ENCODE measurements at places on chromosomes 16 and 17. TPM values are rescaled to one million over a fixed set of nuclear protein-coding genes. Genes with fewer than 3 reads are reported as not detected.

DNA sequence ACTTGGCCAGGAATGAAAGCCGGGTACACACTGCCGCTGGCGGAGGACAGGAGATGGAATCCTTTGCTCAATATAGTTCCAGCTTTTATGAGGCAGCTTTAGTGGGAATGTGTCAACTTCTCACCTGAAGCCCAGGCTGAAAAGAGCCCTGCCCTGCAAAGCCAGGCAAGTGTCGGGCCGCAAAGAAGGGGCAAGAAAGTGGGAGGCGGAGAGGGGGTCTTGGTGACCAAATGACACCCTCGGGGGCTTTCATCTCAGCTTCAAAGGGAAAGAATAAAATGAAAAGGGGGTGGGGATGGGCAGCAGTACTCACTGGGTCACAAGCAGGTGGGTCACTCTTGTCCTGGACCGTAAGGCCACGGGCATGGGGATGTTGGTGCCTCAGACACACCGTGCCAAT is 62.9 kb downstream of the C16orf95 start:
- no peaks in the 10 kb centered on the region for H3K36me3 ChIP-seq
- no peak overlapping the region for H3K4me3 ChIP-seq
- H3K27me3 ChIP-seq: no peaks in the 10 kb centered on the region
- H3K27ac ChIP-seq: no peak overlapping the region
- no peaks in the 10 kb centered on the region for H3K4me1 ChIP-seq

- no peaks in the 10 kb centered on the region for H3K4me1 ChIP-seq
- no peaks in the 10 kb centered on the region for H3K27me3 ChIP-seq
- no peaks in the 10 kb centered on the region for H3K36me3 ChIP-seq
- no peak for DNase-seq
- no peak overlapping the region for H3K27ac ChIP-seq
Measured at GRCh38 chr17:44907729-44908470, 7.4 kb downstream of the GFAP start.

- no peaks in the 10 kb centered on the region for H3K36me3 ChIP-seq
- no peak for DNase-seq
- H3K4me1 ChIP-seq: no peaks in the 10 kb centered on the region
- H3K27ac ChIP-seq: no peak overlapping the region
Measured at GRCh38 chr16:69089091-69089910, 16.2 kb upstream of the HAS3 start.

DNA sequence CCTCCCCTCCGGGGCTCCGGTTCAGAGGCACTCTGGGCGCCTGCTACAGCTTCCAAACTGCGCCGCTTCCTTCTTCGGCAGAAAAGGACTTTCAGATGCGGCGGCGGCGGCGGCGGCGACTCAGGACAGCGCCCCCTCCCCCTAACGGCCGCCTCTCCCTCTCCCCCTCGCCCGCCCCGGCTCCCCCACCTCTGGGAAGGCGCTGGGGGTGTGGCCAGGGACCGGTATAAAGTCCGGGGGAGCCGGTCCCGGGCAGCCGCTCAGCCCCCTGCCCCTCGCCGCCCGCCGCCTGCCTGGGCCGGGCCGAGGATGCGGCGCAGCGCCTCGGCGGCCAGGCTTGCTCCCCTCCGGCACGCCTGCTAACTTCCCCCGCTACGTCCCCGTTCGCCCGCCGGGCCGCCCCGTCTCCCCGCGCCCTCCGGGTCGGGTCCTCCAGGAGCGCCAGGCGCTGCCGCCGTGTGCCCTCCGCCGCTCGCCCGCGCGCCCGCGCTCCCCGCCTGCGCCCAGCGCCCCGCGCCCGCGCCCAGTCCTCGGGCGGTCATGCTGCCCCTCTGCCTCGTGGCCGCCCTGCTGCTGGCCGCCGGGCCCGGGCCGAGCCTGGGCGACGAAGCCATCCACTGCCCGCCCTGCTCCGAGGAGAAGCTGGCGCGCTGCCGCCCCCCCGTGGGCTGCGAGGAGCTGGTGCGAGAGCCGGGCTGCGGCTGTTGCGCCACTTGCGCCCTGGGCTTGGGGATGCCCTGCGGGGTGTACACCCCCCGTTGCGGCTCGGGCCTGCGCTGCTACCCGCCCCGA is at the start of gene IGFBP4:
TSS of gene IGFBP4 (plus strand) at position 255 of the 792 bp plus-strand sequence. CDS start at position 541, 286 bp downstream.
- no peaks in the 10 kb centered on the region for H3K27me3 ChIP-seq
- peak; percentile 91 for DNase-seq
- H3K4me3 ChIP-seq: peak within 1 kb of the TSS; percentile 87
- H3K36me3 ChIP-seq: no peaks in the 10 kb centered on the region
- peak within 1 kb of the TSS; percentile 94 for H3K27ac ChIP-seq
- no peaks in the 10 kb centered on the region for H3K4me1 ChIP-seq

GRCh38 chr17:82444941-82445521 is 5.5 kb downstream of the CYBC1 start:
- H3K27ac ChIP-seq: peak overlapping the region; percentile 41
- no peak for DNase-seq
- H3K4me3 ChIP-seq: no peak overlapping the region
- no peaks in the 10 kb centered on the region for H3K27me3 ChIP-seq
- H3K36me3 ChIP-seq: no peaks in the 10 kb centered on the region
- peaks cover 4% of the 10 kb centered on the region for H3K4me1 ChIP-seq

- peaks cover 7% of the 10 kb centered on the region for H3K4me1 ChIP-seq
- H3K36me3 ChIP-seq: no peaks in the 10 kb centered on the region
- no peaks in the 10 kb centered on the region for H3K27me3 ChIP-seq
- no peak for DNase-seq
Measured at GRCh38 chr17:64081802-64082799, 47.8 kb downstream of the ERN1 start.

DNA sequence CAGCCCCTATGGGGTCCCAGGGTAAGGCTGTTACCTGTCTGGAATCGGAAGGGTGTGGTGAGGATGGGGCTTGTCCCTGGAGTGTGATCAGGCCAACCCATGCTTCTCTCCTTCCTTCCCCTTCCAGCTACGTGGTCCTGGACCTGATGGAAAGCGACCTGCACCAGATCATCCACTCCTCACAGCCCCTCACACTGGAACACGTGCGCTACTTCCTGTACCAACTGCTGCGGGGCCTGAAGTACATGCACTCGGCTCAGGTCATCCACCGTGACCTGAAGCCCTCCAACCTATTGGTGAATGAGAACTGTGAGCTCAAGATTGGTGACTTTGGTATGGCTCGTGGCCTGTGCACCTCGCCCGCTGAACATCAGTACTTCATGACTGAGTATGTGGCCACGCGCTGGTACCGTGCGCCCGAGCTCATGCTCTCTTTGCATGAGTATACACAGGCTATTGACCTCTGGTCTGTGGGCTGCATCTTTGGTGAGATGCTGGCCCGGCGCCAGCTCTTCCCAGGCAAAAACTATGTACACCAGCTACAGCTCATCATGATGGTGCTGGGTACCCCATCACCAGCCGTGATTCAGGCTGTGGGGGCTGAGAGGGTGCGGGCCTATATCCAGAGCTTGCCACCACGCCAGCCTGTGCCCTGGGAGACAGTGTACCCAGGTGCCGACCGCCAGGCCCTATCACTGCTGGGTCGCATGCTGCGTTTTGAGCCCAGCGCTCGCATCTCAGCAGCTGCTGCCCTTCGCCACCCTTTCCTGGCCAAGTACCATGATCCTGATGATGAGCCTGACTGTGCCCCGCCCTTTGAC is 2.4 kb downstream of the MAPK7 start:
- peaks cover 23% of the 10 kb centered on the region for H3K4me1 ChIP-seq

DNA sequence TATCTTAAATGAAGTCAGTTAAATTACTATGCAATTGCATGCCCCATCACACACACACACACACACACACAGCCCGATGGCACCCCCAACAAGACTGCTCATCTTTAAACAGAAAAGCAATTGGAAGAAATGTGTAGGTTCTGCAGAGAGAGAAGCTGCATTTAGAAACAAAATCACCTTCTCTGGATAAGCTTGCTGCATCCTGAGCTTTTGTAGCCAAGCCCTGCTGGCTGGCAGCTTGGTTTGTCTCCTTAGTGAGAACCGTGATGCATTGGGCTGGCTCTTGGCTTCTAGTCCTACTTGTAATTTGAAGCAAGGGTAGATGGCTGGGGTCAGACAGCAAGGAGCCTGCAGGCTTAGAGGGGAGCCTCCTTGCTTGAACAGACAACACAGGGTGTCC is 153.8 kb downstream of the SOX9 start:
- H3K27me3 ChIP-seq: no peaks in the 10 kb centered on the region
- H3K36me3 ChIP-seq: no peaks in the 10 kb centered on the region
- no peak overlapping the region for H3K27ac ChIP-seq
- H3K4me1 ChIP-seq: no peaks in the 10 kb centered on the region
- no peak for DNase-seq

DNA sequence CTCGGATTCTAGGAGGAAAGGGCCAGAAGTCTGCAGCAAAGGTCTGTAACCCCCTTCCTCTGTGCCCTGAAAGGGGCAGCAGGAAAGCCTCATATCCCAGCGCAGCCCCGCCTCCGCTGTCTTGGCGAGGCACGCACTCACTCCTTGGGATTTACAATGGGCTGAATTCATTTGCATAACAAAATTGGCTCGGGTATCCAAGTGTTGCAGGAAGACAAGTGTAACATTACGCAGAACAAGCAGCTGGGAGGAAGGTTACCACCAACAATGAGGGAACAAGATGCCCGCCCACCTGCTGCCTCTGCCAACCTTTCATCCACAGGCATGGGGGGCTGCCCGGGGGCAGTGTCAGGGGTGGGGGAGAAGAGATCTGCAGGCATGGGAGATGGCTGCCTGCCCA is 130.4 kb downstream of the MRM1 start:
- DNase-seq: no peak
- no peaks in the 10 kb centered on the region for H3K27me3 ChIP-seq

DNA sequence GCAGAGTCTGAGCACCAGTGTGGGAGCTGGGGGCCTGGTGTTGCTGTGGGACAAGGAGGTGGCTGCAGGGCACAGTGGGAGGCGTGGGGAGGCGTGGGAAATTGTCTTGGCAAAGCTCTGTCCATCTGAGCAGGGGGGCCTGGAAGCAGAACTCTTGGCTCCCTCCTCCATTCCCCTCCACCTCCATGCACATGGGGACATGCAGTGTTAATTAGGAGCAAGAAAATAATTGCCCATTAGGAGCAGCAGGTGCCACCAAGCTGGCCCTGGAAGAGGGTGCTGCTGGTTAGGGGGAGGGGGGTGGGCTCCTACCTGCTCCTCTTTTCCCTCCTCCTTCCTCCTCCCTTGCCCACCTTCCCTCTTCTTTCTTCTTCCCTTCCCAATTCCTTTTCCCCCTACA is 4.5 kb downstream of the TTYH2 start:
- H3K4me1 ChIP-seq: peaks cover under 1% of the 10 kb centered on the region
- H3K27me3 ChIP-seq: no peaks in the 10 kb centered on the region
- no peak overlapping the region for H3K27ac ChIP-seq
- no peaks in the 10 kb centered on the region for H3K36me3 ChIP-seq

GRCh38 chr16:59339871-59340270 is 605.8 kb upstream of the GOT2 start:
- H3K27ac ChIP-seq: no peak overlapping the region
- no peak overlapping the region for H3K4me3 ChIP-seq
- H3K36me3 ChIP-seq: no peaks in the 10 kb centered on the region
- no peaks in the 10 kb centered on the region for H3K27me3 ChIP-seq
- no peak for DNase-seq

DNA sequence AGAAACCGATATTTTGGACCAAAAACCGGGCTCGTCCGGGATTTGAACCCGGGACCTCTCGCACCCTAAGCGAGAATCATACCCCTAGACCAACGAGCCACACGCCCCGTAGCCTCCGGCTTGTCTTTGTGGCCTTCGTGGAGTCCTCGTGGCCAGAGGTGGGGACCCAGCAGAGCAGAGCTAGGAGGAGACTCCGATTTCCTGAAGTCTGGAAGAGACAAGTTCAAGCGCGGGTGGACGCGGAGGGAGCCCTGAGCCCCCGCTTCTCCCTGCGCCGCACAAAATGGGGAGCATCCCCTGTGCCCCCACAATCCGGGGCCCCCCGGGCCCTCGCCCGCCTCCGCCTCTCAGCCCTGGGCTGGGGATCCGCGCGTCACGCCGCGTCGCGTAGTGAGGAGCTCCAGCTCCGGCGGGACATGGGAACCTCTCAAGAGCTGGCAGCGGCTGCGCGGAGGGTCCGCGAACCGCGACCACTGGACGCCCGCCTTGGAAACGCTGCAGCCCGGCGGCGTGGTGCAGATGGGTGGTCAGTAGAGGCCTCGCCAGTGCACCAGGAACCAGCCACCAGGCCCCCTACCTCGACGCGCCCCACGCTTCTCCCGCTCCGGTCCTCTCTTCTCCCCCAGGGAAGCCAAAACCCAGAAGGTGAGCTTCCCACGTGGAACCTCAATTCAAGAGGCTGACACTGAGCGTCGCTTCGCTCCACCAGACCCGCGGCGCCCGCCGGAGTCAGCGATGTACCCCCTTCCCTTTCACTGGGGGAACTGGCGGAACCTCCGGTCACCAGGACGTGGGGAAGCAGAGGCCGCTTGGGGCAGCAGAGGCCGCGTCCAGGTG is 5.2 kb upstream of the OR1F1 start:
- no peak for DNase-seq
- no peaks in the 10 kb centered on the region for H3K4me1 ChIP-seq
- H3K27ac ChIP-seq: no peak overlapping the region
- H3K36me3 ChIP-seq: no peaks in the 10 kb centered on the region
- H3K4me3 ChIP-seq: no peak overlapping the region
- H3K27me3 ChIP-seq: peaks cover 51% of the 10 kb centered on the region

GRCh38 chr16:23859713-23860269 is 24.0 kb downstream of the PRKCB start:
- no peak for DNase-seq
- no peak overlapping the region for H3K27ac ChIP-seq
- H3K27me3 ChIP-seq: no peaks in the 10 kb centered on the region
- no peaks in the 10 kb centered on the region for H3K4me1 ChIP-seq
- no peaks in the 10 kb centered on the region for H3K36me3 ChIP-seq
- no peak overlapping the region for H3K4me3 ChIP-seq

- no peak overlapping the region for H3K27ac ChIP-seq
- H3K36me3 ChIP-seq: no peaks in the 10 kb centered on the region
- no peaks in the 10 kb centered on the region for H3K4me1 ChIP-seq
- peaks cover 15% of the 10 kb centered on the region for H3K27me3 ChIP-seq
Measured at GRCh38 chr16:87603684-87604633, 1.7 kb downstream of the JPH3 start.

DNA sequence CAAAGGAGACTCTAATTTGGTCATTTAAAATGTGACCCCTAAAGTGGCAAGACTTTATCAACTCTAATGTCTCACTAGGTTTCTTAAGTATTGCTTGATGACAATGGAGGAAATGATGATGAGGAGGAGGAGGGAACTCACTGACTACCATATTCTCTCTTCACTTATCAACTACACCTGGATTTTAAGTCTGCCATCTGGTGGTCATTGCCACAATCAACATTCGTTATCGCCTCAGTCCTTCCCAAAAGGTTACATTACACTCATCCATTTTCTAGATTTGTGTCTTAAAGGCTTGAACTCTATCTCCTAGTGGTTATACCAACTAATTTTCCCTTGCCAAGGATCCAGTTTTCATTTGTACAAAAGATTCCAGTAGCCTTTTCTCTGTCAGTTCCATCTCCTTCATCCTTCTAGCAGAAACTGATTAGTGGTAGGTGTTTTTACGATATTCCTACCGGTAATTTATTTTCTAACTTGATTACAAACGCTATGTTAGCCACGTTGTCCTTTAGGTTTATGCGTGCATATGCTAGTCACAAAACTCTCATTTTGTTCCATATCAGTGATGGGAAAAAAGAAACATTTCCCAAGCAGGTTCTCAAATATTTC is 114.6 kb upstream of the NOG start:
- no peaks in the 10 kb centered on the region for H3K4me1 ChIP-seq
- no peak overlapping the region for H3K27ac ChIP-seq
- H3K27me3 ChIP-seq: no peaks in the 10 kb centered on the region
- H3K4me3 ChIP-seq: no peak overlapping the region
- no peak for DNase-seq

GRCh38 chr17:82775001-82775823 is 23.3 kb downstream of the TBCD start:
- H3K36me3 ChIP-seq: no peaks in the 10 kb centered on the region
- no peaks in the 10 kb centered on the region for H3K27me3 ChIP-seq

Gene SDR42E1
- 5.1 TPM for total RNA-seq

Gene ASGR2
- not detected for total RNA-seq

Gene LPO
- total RNA-seq: not detected

Gene DOC2A
- 2.6 TPM for total RNA-seq

Gene RNF112
- total RNA-seq: 0.88 TPM

Gene ICAM2
- total RNA-seq: 59.7 TPM

Data from uterus (tissue), 4 donors.